ENCODE measurements at places on chromosomes 5 and 9.

- DNase-seq: no peak
These were observed 54.5 kb downstream of the ELL2 start for GRCh38 chr5:95907067-95907705.

DNA sequence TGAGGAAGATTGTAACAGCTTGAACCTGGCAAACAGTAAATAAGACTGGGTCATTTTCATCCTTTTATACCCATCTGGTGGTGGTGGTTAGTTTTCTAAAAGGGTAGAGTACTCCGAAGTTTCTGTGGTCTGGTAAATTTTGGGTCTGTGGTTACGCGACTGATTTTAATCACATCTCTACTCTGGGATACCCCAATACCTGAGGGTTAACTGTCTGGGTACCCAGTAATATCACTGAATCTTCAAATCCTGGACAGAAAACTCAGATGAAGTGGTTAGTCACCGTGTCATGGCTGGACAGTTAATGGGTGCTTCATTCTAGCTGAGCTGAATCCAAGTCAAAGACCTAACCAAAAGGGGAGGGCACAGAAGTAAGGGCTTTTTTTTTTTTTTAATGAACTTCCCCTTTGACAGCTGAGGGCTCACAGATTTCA, 474.2 kb downstream of the GADD45G start:
- DNase-seq: no peak

DNA sequence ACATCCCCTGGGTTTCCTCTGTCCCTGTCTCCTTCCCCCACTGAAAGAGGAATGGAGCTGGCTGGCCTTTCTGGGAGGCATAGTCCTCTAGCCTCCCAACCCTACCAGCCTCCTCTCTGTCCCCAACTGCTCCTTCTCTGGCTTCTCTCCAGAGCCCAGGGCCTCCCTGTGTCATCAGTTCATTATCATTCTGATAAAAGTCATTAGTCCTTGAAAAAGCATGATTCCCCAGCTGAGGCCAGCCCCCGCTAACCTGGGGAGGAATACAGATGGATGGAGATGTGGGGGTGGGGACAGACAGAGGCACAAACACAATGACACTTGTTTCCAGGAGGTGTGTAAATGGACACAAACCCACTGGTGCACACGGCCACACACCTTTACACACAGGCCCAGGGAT, 73.6 kb upstream of the HSPA9 start:
- no peak for DNase-seq

GRCh38 chr5:8288334-8288733, 419.4 kb downstream of the MTRR start:
- no peak for DNase-seq

- no peak for DNase-seq
These were observed 636.0 kb downstream of the NR2F1-AS1 start for GRCh38 chr5:92944903-92945604.

Measured in inflammatory macrophage treated with lipopolysaccharide for 1 hour (primary cell).